ENCODE measurements at places on chromosomes 7 and 10.

- no peak for DNase-seq
Observed at GRCh38 chr10:15305634-15306033, 65.5 kb downstream of the FAM171A1 start.

DNA sequence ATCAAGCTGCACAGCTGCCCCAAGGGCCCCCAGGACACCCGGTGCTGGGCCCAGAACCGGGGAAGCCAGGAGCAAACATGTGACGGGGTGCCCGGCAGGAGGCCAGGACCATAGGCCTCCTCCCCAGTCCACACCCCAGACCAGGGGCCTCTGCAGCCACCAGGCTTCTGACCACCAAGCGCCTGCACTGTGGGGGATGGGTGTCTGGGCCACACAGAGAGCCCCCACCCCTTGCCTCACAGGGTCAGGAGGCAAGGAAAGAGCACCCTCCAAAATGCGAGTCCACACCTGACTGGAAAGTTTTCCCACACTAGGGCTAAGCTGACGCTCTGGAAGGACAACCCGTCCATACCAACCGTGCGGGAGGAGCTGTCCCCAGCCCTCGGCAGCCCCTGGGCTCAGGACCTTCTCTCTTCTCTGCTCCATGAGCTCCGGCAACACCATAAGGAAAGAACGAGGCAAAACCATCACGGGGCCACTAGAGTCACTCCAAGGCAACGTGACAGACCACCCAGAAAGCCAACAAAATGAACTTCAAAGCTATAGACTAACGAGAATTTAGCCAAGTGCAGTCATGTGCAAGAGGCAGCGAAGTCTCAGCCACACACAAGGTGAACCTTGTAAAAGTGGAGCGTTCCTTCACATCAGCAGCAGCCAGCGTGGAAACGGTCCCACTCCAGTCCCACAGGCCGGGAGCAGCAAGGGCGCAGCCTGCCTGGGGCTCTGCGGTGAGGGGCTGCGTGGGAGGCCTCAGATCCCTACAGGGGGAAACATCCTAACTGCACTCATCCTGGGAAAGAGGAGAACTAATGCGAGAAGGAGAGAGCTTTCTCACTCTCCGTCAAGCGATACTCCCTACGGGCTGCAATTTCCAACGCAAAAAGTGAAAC, 5.1 kb downstream of the STK32C start:
- no peak for DNase-seq

DNA sequence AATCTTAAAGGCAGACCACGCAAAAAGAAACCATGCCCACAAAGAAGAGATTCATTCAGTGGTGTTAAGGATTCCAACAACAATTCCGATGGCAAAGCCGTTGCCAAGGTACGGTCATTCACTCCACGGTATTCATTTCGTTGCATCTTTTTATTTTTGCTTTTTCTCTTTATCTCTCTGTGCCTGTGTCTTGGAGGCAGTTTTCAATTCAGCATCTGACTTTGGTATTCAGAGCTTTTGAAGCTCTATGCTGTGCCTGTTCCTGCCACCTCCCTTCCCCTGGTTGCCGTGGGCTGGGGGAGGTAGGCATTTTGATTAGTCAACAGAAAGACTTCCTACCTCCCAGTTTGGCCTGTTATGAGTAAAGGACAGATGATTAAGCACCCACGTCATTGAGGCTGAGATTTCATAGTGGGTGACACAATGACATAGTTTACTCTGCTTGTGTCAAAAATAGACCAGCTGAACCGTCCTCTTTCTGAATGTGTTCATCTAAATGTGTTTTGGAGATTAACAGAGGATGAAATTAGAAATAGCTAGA, 149.5 kb downstream of the ARID5B start:
- peak; percentile 95 for DNase-seq

DNA sequence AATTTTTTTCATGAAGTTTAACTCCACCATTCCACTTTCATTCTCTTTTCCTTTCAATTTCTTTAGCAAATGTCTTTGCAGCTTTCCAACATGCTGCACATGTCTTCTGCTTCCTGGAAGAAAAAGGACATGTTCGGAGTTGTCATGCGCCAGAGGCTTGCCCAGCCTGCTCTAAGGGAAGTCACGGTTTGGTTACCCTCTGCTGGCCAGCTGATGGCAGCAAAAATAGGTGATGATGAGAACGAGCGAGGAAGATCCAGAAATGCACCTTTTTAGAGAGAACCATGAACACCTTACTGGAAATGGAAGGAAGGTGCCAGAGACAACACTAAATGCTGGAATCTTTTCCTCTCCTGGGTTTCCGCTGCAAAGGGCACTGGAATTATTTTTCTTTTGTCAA, 4.9 kb upstream of the ZSCAN21 start:
- DNase-seq: no peak

DNA sequence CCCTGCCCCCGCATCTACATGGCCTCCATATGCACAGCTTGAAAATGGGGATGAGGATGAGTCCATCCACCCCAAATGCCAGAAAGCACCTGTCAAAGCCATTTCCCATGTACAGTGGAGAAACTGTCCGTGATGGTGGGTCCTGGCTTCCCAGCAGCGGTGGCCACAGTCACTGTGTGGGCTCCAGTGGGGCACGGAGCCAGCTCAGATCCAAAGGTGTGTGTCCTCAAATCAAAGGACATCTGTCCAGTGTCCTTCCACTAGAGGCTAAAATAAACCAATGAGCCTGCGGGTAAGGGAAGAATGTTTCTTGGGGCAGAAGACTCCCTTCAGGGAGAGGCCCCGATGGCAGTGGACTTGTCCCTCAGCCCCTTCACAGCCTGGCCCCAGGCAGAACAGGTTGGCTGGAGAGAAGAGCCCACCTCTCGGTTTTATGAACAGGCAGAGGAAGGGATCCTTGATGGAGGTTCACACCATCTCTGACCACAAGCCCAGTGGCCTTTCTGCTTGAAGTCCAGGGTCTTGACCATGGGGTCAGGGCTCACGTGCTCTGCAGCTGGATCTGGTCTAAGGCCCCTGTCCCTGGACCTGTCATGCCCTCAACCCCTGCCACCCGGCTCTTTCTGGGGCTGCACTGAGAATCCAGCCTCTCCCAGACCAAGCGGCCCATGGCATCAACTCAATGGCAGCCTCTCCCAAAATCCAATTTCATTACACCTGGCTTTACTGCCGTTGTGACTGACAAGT, 106.9 kb downstream of the TCERG1L start:
- DNase-seq: no peak

DNA sequence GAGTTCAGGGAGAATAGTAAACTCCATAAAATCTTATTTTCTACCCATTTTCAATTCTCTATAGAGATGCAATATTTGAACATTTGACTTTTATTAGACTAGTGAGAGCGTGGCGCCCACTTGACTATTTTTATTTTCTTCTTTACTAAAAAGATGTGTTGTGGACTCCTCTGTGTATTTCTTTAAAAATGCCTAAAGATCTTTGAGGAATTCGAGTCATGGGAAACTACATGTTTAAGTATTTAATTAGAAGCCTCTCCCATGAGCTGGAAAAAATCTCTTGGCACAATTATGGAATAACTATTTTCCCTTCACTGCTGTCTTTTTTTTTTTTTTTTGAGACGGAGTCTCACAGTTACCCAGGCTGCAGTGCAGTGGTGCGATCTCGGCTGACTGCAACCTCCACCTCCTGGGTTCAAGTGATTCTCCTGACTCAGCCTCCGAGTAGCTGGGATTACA, 124.2 kb downstream of the ARHGAP12 start:
- DNase-seq: peak; percentile 17

GRCh38 chr7:100655908-100656674, at the start of gene ACTL6B:
Gene ACTL6B, minus strand, starts transcription at chr7:100656448. Its CDS starts 94 bp downstream, at chr7:100656354.
- no peak for DNase-seq

GRCh38 chr7:130904792-130905191, 170.8 kb upstream of the KLF14 start:
- DNase-seq: no peak

All from retinal pigment epithelial cell (primary cell).